ENCODE measurements at places on chromosomes 3 and 15. TPM values are rescaled to one million over a fixed set of nuclear protein-coding genes. Genes with fewer than 3 reads are reported as not detected.
A peak's percentile ranks its signal among the peaks of the same experiment; 100 is the strongest.

GRCh38 chr3:178637802-178638201, 101.6 kb downstream of the KCNMB2 start:
- no peak for DNase-seq

- DNase-seq = no peak
These were observed 18.1 kb downstream of the CPA3 start for GRCh38 chr3:148883163-148883562.

CACNA2D2 gene
- not detected for total RNA-seq

EPHB3 gene
- 4.7 TPM for total RNA-seq

GRCh38 chr15:26892182-26892518, 25.3 kb downstream of the GABRA5 start:
- no peak for DNase-seq

KPNA1 gene
- total RNA-seq = 47.3 TPM

CFAP100 gene
- total RNA-seq = not detected

DNA sequence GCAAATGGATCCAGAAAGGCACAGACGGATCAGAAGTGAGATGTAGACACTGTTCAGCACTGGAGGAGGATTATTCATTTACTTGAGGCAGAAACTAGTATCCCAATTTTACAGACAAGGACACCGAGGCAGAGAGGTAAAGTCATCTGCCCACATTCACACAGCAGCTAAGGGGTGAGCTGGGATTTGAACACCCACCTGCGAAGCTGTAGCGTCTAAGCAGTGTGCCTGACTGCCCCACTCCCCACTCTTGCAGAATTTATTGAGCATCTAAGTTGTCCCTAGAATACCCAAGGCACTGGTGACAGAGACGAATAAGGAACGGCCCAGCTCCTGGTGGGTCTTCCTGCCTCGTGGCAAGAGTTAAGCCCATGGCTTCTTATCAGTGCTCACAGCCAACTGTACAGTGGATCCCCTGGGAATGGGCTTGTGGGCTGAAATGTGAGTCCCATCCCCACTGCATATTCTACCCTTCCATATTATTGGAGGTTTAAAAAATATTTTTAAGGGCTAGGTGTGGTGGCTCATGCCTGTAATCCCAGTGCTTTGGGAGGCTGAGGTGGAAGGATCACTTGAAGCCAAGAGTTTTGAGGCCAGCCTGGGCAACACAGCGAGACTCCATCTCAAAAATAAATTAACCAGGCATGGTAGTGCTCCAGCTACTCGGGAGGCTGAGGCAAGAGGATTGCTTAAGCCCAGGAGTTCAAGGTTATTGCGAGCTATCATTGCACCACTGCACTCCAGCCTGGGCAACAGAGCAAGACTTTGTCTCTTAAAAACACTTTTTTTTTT, 77.6 kb downstream of the IQSEC1 start:
- DNase-seq = no peak

A4GNT gene
- total RNA-seq = not detected

TTLL13 gene
- 0.09 TPM for total RNA-seq

DNA sequence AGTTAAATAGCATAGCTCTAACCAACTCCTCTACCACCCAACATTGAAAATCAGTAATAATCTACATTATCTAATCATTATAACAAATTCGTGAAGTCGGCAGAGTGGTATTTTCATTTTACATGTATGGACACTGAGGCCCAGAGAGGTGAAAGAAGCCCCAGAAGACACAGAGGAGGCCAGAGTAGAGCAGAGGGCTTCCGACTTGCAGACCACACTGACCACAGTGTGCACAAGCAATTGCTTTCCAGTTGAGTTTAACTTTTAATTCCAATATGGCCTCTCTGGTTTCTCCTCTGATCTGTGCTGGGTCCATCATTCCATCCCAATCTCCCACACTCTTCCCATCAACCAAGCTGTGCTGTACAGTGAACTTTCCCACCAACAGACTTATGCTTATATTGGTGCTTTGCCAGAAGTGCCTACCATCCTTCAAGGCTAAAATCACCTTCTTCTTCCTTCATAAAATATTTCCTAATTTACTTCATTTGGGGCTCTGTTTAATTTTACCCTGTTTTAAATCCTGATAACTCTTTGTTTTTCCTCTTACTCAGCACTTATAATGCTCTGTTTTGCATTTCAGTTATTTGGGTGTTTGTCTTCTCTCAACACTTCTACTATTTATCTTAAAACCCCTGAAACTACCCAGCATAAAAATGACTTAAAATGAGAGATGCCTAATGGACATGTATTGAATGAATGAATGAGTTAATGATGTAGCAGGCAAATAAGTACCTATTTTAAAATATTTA, 81.8 kb upstream of the TNFSF10 start:
- DNase-seq = no peak

- DNase-seq = no peak
These were observed 47.4 kb downstream of the DNAJB8 start for GRCh38 chr3:128419311-128419710.

GOLGA8G gene
- total RNA-seq = not detected

SEMA3F gene
- 0.74 TPM for total RNA-seq

DNA sequence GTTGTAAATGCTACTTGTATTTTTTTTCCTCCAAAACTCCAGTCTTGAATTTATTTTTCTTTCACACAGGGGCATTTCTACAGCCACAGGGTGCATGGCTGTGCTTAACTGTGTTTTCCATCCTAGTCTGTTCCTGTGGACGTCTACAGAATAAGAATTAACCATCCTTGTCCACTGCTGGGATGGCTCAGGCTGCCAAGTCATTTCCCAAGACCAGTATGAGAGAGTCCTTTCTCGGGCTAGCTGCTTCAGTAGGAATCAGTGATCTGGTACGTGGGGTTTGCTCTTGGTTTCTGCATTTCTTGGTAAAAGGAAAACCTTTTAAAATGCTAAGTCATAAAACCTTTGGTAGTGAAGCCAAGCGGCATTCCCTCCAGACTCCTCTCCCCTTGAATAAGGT, 29.8 kb downstream of the CHDH start:
- no peak for DNase-seq

DNA sequence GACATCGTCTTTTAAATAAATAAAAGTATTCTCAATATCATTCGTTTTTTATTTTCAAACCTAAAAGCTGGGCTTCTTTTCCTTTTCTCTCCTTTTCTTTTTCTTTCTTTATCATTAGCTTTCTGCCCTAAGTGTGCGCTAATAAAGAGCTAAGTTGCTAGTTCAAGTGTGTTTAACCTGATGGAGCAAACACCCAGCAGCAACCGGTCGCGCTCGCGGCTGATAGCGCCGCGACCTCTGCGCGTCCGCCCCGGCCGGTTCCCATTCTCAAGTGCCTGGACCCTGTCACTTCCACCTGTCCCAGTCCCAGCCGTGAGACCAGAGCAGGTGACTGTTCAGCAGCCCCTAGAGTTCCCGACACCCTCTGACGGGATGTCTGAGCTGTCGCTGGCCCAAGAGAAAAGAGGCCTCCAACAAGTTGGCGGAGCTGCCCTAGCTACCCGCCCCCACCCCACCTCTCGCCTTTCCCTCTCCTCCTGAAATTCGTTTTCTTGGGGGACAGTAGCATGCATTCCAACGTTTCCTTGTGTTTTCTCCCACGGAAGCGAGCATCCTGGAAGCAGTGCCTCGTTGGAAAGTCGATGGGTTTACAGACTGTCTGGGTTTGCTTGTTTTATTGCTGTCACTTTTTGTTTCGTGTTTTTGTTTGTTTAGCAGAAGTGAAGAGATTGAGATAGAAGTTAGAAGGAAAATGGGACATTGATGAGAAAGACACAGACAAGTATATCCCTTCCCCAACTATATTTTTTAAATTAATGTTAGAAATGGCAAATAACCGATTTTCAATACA, 3.1 kb upstream of the MECOM start:
- DNase-seq = no peak

DNA sequence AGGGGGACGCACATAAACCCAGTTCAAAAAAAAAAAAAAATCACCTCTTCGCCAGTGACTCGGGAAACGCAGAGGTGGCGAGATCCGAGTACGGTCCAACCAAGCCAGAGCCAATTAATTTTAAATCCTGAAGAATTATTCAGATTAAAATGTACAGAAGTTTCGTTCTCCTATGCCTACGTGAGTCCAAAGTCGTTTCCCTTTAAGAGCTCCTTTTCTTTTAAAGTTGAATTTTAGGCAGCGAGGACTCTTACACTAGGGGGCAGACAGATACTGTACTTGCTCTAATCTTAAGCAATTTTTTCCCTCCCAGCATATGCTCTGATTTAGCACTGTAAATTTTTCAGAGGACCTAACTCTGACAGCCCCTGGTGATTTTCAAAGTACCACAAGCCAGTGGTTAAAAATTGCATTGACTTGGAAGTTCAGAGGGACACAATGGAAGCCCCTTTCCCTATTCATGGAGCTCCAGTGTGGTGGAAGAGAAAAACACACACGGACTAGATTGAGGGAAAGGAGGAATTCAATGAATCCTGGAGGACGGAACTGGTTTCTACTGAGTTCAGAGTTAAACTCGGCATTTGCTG, 3.3 kb upstream of the NR2F2 start:
- DNase-seq = peak; percentile 96

DNA sequence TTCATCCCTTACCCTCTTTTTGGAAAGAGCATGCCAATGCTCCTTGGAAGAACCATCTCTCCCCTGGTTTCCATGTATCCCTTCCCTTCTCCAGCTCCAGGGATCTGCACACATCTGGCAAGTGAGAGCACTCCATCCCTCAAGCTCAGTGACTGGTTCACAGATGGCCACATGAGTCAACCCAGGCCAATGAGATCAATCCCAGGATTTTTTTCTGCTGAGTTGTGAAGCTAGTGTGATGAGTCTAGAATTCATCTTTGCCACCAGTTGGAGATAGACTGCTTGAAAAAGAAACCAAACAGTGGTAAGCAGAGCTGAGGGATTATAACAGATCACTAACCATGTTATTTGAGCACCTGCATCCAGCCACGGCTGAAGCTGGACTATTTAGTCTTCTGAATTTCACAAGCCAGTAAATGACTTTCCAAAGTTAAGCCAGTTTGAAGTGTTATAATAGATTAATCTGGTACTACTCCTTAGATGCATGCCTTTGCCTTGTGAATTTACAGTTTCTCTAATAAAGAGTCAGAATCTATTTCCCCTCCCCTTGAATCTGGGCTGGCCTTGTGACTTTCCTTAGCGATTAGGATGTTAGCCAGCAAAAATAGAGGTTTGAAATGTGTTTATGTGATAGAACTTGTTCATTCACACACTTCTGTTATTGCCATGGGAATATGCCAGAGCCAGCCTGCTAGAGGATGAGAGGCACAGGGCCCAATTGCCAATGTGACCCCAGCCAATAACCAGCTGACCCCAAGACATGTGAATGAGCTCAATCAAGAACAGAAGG, 159.8 kb downstream of the WNT5A start:
- DNase-seq = peak; percentile 45

- DNase-seq = no peak
These were observed 58.1 kb upstream of the AGBL1 start for GRCh38 chr15:86021281-86022264.

TOP2B gene
- 176 TPM for total RNA-seq

DNA sequence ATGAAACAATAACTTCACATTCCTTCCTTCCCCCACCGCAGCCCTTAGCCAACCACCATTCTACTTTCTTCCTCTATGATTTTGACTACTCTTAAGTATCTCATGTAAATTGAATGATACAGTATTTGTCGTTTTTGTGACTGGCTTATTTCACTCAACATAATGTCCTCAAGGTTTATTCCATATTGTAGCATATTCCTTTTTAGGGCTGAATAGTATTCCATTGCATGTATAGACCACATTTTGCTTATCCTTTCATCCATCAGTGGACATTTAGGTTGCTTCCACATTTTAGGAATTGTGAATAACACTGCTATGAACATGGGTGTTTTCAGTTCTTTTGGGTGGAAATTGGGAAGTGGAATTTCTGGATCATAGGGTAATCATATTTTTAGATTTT, 106.1 kb downstream of the THSD4 start:
- no peak for DNase-seq

All from fibroblast of the aortic adventitia (primary cell).